ENCODE measurements at places on chromosomes 7 and 10.

DNA sequence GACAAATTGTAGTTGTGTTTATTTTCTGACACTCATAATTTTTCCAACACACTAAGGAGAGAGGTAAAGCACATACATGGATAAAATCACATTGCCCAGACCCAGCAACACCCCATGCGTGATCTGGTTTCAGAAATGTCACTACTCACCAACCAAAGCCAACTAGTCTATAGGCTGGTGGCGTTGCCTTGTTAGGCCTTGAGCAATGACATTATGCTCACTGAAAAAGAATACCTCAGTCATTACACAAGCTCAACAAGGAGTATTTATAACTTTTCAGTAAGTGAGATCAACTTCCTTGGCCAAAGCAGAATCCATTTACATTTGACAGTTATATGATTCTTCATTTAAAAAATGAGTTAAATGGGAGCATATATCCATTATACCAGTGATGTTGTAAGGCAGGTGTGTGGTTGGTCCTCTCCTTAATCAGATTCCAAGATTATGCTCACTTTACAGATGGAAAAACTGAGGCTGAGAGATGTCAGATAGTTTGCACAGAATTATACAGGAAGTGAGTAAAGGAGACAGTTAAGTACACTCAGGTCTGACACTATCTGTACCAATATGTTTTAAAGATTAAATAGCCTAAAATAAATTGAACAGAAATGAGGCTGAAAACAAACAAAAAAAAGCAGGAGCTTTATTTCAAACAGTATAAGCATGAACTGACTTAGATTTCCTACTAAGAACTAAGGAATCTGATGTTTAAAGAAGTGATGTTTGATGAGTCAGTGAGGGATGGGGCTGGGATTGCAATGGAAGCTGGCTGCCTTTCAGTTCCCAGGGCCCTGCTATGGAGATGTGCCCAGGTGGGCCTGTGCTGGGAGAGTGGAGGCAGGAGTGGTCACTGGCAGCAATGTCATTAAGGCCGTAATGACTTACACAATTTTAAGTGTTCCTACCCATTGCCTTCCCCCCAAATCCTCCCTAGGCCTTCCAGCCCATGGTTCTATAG is 118.3 kb downstream of the RAPGEF5 start:
- no peak for DNase-seq
- H3K4me3 ChIP-seq = no peak overlapping the region
- no peaks in the 10 kb centered on the region for H3K27me3 ChIP-seq
- H3K27ac ChIP-seq = no peak overlapping the region
- H3K36me3 ChIP-seq = no peaks in the 10 kb centered on the region

- no peaks in the 10 kb centered on the region for H3K27me3 ChIP-seq
- peak overlapping the region; percentile 49 for H3K4me3 ChIP-seq
- H3K36me3 ChIP-seq = no peaks in the 10 kb centered on the region
- DNase-seq = peak; percentile 53
- H3K4me1 ChIP-seq = peaks cover 19% of the 10 kb centered on the region
Measured at GRCh38 chr10:69061305-69062161, 26.4 kb upstream of the SRGN start.

GRCh38 chr7:77454802-77455201 is 38.7 kb upstream of the GSAP start:
- no peak for DNase-seq
- no peak overlapping the region for H3K27ac ChIP-seq
- H3K4me3 ChIP-seq = no peak overlapping the region

- H3K4me3 ChIP-seq = no peak overlapping the region
- H3K27ac ChIP-seq = no peak overlapping the region
- peaks cover 2% of the 10 kb centered on the region for H3K4me1 ChIP-seq
Measured at GRCh38 chr10:79061441-79062315, 7.1 kb upstream of the ZMIZ1 start.

- H3K4me3 ChIP-seq = no peak overlapping the region
- no peak overlapping the region for H3K27ac ChIP-seq
- DNase-seq = no peak
- no peaks in the 10 kb centered on the region for H3K36me3 ChIP-seq
- H3K4me1 ChIP-seq = no peaks in the 10 kb centered on the region
Measured at GRCh38 chr10:91537614-91538383, 95.1 kb downstream of the PPP1R3C start.

- H3K4me3 ChIP-seq = no peak overlapping the region
- no peaks in the 10 kb centered on the region for H3K36me3 ChIP-seq
- DNase-seq = no peak
Measured at GRCh38 chr7:103773726-103774125, 215.7 kb downstream of the RELN start.

DNA sequence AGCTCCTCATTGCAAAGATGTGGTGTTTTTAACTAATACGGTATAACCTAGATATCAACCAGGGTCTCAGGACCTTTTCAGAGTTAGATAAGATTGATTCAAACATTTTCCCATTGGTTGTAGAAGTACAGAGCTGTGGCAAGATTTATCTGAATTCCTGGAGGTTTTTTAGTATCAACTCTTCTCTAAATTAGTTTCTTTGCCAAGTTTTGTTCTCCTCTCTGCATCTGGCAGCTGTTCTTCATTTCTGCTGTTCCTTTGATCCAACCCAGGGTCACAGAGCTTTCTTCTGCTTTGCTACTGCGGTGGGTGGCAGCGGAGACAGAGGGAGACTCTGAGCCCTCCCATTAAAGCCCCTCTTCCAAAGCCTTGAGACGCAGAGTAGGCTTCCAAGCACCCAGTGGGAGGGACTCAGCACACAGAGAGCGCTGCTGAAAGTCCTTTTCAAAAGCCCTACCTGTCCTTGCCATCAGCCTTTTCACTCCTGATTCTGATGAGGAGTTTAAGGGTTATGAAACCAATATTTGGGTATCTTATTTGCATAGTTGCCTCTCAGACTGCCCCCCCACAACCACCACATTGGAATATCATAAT is 146.3 kb upstream of the EEPD1 start:
- no peaks in the 10 kb centered on the region for H3K36me3 ChIP-seq
- no peak for DNase-seq
- no peak overlapping the region for H3K4me3 ChIP-seq
- H3K27me3 ChIP-seq = no peaks in the 10 kb centered on the region
- no peaks in the 10 kb centered on the region for H3K4me1 ChIP-seq

DNA sequence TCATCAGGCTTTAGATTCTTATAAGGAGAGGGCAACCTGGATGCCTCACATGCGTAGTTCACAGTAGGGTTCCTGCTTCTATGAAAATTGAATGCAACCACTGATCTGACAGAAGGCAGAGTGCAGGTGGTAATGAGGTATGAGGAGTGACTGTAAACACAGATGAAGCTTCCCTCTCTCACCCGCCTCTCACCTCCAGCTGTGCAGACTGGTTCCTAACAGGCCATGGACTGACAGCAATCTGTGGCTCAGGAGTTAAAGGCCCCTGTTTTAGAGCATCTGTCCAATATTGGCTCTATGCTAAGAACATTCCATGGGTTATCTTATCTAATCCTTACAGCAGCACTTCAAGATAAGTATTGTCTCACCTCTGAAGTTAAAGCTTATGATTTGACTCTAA is 213.5 kb upstream of the NRP1 start:
- H3K4me1 ChIP-seq = no peaks in the 10 kb centered on the region
- H3K27ac ChIP-seq = no peak overlapping the region
- DNase-seq = no peak
- no peak overlapping the region for H3K4me3 ChIP-seq
- H3K27me3 ChIP-seq = no peaks in the 10 kb centered on the region

DNA sequence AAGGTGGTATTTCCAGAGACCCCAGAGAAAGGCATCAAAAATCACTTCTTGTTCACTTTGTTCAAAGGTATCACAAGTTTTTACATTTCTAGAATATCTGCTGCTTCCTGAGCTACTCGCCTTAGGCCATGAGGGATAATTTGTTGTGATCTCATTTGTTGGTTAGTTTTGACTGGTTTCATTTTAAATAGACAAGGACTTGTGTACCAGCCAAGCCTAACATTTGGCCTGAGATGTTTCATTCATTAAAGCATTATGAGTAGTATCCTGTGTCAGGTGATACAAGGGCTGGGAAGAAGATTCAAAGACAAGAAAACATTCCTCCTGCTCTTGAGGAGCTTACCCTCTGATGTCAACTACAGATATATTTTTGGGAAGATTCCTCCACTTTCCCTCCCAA is 170.3 kb upstream of the FAM171A1 start:
- H3K27me3 ChIP-seq = no peaks in the 10 kb centered on the region
- H3K27ac ChIP-seq = no peak overlapping the region
- peaks cover 44% of the 10 kb centered on the region for H3K36me3 ChIP-seq
- no peaks in the 10 kb centered on the region for H3K4me1 ChIP-seq

GRCh38 chr7:120273476-120273975 is 551 bp downstream of the KCND2 start:
- no peak for DNase-seq
- no peaks in the 10 kb centered on the region for H3K27me3 ChIP-seq

- H3K27ac ChIP-seq = no peak overlapping the region
- no peaks in the 10 kb centered on the region for H3K27me3 ChIP-seq
- DNase-seq = no peak
- H3K4me3 ChIP-seq = no peak overlapping the region
- no peaks in the 10 kb centered on the region for H3K4me1 ChIP-seq
- H3K36me3 ChIP-seq = no peaks in the 10 kb centered on the region
Measured at GRCh38 chr7:80950550-80950967, 31.7 kb upstream of the SEMA3C start.

- no peak overlapping the region for H3K27ac ChIP-seq
- no peak for DNase-seq
- no peaks in the 10 kb centered on the region for H3K4me1 ChIP-seq
- H3K4me3 ChIP-seq = no peak overlapping the region
- H3K36me3 ChIP-seq = no peaks in the 10 kb centered on the region
- no peaks in the 10 kb centered on the region for H3K27me3 ChIP-seq
Measured at GRCh38 chr10:6507311-6507710, 72.8 kb downstream of the PRKCQ start.

GRCh38 chr7:125899577-125899976 is 970.0 kb upstream of the POT1 start:
- DNase-seq = no peak
- no peak overlapping the region for H3K4me3 ChIP-seq
- H3K27me3 ChIP-seq = no peaks in the 10 kb centered on the region
- no peaks in the 10 kb centered on the region for H3K36me3 ChIP-seq

DNA sequence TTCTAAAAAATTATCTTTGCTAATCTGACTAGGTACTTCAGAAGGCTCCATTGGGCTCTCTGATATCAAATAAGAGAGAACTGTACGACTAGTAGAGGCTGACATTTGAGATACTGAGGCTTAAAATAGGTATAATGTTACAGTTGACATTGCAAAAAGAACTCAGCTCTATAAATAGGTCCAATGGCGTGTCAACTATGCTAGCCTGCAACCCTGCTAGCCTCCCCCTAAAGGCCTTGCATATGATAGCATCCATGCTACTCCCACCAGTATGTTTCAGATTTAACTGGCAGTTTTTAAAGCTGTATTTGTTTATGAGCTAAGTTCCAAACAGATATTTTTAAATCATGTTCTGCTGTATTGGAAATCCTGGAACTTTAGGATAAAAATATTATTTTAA is at the start of gene PPP1R3A:
TSS of gene PPP1R3A (minus strand) at position 64 of the 400 bp plus-strand sequence. CDS start at position 51, 13 bp downstream.
- no peak within 1 kb of the TSS for H3K4me3 ChIP-seq
- no peak within 1 kb of the TSS for H3K27ac ChIP-seq

DNA sequence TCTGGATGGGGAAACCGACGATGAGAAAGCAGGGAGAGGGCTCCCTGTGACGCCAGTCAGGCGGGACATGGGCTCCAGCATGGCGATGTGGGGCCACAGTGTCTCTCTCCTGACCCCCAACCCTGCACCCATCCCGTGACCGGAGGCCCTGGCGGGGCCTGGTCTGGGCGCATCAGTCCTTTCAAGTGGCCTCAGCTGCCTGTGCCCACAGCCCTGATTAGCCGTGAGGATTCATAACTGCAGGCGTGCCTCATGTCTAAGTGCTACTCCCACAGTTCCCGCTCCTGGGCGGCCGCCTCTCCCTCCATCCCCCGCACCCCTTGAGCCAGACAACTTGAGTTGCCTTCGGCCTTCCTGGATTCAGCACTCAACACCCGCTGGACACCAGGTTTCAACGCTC is 240.8 kb downstream of the ELFN1 start:
- no peaks in the 10 kb centered on the region for H3K4me1 ChIP-seq
- H3K27ac ChIP-seq = no peak overlapping the region
- no peak for DNase-seq
- H3K36me3 ChIP-seq = no peaks in the 10 kb centered on the region
- no peaks in the 10 kb centered on the region for H3K27me3 ChIP-seq

DNA sequence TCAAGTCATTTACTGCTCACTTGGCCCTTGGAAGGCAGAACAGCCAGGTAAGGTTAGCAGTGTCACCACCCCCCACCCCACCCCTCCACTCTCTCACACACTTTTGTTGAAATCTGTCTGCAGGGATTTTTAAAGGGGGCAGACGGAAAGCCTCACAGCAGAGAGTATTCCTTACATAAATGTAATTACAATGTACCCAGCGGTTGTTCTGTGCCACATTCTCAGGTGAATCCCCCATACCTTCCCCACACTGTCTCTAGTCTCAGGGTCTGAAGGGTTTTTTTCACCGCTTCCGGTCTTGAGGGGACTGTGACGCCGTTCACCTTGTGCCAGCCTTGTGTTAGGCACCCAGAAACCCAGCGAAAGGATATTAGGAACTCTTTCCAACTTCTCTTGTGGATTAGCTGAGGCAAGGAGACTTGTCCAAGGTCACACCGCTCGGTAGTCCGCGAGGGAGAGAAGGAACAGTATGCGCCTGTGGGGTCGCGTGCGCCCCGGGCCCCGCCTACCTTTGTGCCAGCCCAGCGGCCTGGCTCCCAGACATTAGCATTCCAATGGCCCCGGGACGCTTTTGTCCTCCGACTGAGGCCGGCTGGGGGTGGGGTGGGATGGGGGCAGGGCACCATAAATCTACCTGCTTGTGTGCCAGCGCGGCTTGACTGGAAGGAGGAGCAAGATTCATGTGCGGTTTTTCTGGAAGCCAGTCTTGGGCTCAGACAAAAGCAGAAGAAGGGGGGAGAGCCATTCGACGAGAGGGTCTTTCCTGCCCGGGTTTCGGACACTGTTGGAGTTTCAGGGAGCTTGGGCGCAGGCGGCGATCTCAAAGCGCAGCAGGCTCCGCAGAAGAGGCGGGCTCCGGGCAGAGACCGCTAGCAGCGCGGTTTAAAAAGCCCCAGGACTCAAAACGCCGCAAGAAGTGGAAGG is 4.5 kb downstream of the NEUROG3 start:
- no peak overlapping the region for H3K27ac ChIP-seq
- DNase-seq = no peak
- no peaks in the 10 kb centered on the region for H3K36me3 ChIP-seq
- no peak overlapping the region for H3K4me3 ChIP-seq
- peaks cover 24% of the 10 kb centered on the region for H3K27me3 ChIP-seq

- H3K4me3 ChIP-seq = no peak overlapping the region
- no peak for DNase-seq
- peaks cover 24% of the 10 kb centered on the region for H3K36me3 ChIP-seq
Measured at GRCh38 chr7:128389085-128389617, 20.6 kb downstream of the IMPDH1 start.

GRCh38 chr7:156334636-156335035 is 305.9 kb upstream of the RNF32 start:
- DNase-seq = no peak
- H3K36me3 ChIP-seq = no peaks in the 10 kb centered on the region
- H3K27me3 ChIP-seq = no peaks in the 10 kb centered on the region

GRCh38 chr10:83274088-83274487 is 865.2 kb upstream of the GHITM start:
- H3K36me3 ChIP-seq = no peaks in the 10 kb centered on the region
- H3K27ac ChIP-seq = no peak overlapping the region
- no peak overlapping the region for H3K4me3 ChIP-seq
- DNase-seq = no peak
- no peaks in the 10 kb centered on the region for H3K4me1 ChIP-seq

All from ascending aorta (tissue), 2 donors.